ENCODE measurements at places on chromosomes 7 and 10. TPM values are rescaled to one million over a fixed set of nuclear protein-coding genes. Genes with fewer than 3 reads are reported as not detected.

DNA sequence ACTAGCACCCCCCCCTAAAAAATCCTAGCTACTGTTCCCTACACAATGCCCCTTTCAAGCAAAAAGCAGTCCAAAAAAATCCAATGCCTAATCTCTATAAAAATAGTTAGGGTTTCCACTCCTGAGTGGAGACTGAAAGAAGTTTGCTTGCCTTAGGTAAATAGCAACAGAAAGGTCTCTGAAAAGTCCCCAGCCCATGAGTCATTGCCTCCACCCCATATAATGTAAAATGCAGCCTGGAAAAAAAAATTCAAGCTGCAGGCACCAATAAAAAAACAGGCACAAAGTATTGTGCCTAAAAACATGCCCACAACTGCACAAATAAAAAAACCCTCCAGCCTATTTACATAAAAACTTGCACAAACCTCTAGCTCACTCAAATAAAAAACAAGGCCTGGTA is 47.5 kb downstream of the ZNF680 start:
- DNase-seq, result no peak

DNA sequence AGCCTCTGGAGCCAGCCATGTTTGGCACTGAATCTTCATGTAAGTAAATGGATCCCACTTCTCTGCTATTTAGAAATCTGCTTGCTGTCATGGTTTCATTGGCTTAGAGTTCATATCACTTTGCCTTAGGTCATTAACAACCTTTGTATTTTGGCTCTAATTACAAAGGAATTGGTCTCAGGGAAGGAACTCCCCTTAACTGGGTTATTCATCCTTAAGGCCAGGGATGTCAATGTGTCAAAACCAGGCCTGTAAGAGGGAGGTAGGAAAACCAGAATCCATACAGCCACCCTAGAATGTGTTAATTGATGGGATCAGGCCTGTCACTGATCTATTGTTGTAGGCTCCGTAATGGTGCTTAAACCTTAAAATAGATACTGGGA is 67.3 kb downstream of the ST7 start:
- no peak for DNase-seq

DNA sequence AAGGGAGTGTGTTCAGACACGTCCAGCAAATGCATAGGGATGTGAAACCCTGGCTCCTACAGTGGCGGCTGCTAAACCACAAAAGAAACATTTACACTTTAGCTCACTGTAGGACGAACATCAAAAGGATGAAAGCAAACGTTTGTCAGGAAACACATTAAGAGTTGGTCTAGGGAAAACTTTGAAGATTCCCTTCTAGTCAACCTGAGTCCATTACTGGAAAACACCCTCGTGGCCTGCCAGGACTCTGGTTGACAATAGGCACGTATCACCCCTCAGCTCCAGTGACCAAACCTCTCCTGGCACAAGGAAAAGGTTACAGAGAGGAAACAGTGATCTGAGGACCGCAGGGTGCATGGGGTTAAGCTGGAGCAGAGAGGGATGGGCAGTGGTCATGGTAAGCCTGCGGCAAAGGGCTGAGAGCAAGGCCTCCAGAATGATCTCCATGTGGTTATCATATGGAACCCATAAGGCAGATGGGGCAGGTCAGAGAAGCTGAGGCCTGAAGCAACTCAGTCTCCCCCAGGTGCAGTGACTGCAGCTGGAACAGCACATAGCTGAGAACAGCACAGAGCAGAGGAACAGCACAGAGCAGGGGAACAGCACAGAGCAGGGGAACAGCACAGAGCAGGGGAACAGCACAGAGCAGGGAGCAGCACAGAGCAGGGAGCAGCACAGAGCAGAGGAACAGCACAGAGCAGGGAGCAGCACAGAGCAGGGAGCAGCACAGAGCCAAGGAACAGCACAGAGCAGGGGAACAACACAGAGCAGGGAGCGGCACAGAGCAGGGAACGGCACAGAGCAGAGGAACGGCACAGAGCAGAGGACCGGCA is 49.9 kb downstream of the CHST15 start:
- DNase-seq, result no peak

GRCh38 chr7:136303162-136303561 is 326.0 kb upstream of the MTPN start:
- DNase-seq, result no peak

GRCh38 chr7:152076940-152077933 is 51.8 kb downstream of the GALNT11 start:
- DNase-seq, result no peak

- DNase-seq, result peak; percentile 73
Observed at GRCh38 chr10:86899670-86900276, 57.6 kb downstream of the MMRN2 start.

DNA sequence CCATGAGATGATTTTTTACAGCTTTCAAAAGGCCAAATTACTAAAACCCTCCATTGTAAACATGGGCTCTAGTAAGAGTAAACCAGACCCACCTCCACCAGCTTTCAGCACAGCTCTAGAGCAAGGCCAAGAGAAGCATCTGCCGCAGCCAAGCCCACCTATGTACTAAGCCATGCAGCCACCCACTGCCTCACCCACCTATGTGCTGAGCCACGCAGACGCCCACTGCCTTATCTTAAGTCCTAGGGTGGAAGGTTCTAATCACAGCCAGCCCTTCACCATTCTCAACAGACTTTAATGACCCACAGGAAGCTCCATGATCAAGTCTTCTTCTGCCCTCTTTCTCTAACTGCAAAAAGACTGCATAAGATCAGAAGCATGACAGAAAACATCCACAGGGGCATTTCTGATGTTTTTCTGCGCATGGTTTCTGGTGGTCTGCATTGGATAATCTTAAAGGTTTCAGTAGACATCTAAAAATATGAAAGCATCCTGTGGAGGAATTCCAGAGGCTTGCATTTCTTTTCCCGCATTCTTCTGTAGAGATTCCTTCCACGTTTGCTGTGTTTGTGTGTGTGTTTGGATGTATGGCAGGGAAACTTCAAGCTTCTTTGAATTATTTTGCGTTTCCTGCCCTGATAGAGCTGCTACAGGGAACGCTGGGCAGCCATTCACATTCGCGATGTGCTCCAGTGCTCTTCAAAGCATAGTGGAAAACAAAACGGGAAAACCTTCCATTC is 286.1 kb upstream of the KLF6 start:
- no peak for DNase-seq

- DNase-seq, result no peak
Observed at GRCh38 chr7:105032553-105033214, 18.7 kb downstream of the KMT2E start.

- DNase-seq, result no peak
Observed at GRCh38 chr7:80493121-80493849, 18.6 kb downstream of the GNAT3 start.

DNA sequence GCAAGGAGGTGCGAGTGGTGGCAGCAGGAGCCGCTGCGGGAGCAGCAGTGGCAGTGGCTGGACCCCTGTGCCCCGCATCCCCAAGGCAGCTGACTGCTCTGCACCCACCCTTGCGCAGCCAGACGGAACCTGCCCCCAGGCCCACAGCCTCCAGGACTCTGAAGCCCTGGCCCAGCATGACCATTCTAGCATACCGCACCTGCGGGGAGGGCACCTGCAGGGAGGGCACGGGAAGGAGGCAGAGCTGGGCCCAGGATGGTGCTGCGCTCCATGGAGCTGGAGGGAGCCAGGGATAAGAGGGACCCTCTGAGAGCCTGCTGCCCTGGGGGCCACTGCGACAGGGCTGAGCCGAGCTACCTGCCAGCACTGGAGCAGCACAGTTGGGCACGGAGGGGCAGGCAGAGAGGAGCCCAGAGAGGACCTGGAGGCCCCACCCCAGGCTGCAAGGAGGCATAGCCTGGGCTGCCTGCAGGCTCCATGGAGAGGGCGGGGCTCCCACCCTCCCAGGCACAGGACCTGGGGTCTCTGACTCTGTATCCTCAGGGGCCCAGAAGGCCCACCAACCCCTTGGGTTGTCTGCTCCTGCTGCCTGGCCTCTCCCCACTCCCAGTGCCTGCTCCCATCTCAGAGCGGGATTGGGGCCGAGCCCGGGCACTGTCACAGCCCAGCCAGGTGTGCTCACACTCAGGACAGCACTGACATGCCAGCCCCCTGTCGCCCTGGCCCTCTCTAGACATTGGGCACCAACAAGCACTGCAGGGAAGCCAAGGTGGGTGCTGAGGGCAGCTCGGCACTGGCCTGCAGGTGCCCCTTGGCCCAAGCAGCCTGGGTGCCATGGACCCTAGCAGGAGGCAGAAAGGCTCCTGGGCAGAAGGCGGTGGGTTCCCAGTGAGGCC is 87.6 kb downstream of the HTR7 start:
- no peak for DNase-seq

GRCh38 chr10:69172241-69172982 is 7.6 kb upstream of the SUPV3L1 start:
- DNase-seq, result no peak

GRCh38 chr7:28299556-28299955 is 112.8 kb upstream of the CREB5 start:
- no peak for DNase-seq

DNA sequence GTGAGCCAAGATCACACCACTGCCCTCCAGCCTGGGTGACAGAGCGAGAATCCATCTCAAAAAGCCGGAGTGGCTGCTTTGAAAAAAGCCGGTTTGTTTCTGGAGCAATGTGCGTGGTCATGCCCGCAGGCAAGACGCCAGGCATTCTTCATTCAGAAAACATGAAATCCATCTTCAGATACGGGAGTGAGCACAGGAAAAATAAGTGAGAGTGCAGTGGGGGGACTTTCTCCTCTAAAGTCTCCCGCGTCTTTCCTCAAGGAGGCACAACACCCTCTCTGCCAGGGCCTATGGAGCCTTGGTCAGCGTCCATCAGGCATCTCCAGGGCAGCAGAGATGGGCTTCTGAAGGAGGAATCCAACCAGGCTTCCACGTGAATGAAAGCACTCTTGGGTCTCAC is 62.3 kb upstream of the DGKI start:
- no peak for DNase-seq

GRCh38 chr10:101123815-101124617 is 7.1 kb upstream of the TLX1 start:
- no peak for DNase-seq

DNA sequence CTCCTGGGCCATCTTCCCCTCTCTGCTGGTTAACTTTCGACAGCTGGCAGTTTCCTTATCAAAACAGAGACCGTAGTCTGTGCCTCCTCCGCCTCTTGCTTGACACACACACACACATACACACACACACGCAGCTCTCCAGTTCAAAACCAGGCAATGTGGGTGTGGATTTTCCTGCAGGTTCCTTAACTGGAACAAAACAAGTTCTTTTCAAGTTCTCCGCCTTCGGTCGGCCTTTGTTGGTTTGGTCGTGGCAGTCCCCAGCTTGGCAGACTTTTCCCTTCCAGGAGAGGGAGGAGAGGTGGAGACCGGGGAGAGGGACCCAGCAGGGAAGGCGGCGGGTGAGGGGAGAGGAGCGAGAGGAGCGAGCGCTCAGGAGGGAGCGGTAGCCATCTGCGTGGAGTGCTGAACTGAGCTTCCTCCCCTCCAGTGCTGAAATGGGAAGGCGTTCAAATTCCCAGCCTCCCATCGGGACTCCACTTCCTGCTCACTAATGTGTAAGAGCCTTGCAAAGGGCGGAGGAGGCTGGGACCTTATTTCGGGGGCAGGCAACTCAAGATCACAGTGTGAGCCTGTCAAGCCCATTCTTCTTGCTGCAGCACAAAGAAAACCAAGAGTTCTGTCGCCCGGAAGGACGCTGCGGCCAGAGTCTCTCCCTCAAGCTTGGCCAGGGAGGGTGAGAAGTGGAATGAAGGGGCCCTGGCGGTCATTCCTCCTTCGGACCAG is 120.6 kb downstream of the PRPF18 start:
- peak; percentile 75 for DNase-seq

- DNase-seq, result no peak
Observed at GRCh38 chr10:80350251-80350650, 6.3 kb downstream of the DYDC1 start.

DNA sequence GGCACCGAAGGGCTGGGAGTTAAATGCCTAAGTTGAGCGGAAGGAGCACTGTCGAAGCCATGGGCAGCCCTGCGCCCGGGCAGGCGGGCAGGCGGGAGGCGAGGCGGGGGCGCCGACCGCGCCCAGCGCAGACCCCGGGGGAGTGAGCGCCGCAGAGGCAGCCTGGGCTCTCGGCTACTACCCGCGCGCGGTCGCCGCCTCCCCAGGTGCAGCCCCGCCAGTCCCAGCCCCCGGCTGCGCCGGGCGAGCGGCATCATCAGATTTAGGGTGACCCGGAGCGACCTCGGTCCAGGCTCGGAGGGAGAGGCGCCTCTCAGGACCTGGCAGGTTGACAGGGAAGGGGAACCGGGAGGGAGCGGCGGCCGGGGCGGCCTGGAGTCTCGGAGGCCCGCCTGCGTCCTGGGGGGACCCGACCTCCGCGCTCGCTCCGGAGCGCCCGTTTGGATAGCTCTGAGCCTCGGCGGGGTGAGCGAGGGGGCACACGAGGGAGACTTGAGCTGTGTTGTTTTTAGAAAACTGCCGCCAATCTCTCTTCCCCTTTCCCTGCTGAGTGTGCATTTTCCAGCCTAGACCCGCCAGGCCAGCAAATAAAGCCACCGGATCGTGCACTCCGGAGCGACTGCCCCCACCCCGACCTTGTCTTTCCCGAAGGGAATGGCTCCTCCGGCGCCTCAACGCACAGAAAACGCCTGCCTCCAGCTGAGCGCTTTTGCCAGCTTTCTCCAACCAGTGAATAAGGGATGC is 2.3 kb upstream of the NRP1 start:
- DNase-seq, result peak; percentile 20

DNA sequence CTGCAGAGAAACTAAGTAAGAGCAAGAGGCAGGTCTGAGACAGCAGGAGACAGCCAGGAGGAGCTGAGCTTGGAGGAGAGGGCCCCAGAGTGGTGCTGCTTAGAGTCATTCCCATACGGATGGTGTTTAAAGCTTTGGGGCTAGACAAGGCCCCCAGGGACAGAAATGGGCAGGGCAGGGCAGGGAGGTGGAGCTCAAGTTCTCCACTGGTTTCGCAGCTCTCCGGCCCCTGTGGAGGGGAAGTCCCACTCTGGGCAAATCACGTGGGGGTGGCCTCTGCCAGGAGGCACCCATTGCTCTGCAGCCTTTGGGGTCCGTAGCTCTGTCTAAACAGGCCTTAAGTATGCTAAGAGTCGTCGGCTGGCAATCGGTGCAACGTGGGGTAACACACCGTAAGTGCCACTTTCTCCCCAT is 1.0 kb upstream of the PTPRE start:
- no peak for DNase-seq

GRCh38 chr10:84269162-84269561 is 24.3 kb downstream of the RGR start:
- DNase-seq, result no peak

- peak; percentile 60 for DNase-seq
Observed at GRCh38 chr10:29304264-29304994, 15.6 kb downstream of the LYZL1 start.

GIMAP4 gene
- total RNA-seq, result 39.9 TPM

MUC12 gene
- 0.72 TPM for total RNA-seq

SPDYE2B gene
- not detected for total RNA-seq

LRRD1 gene
- total RNA-seq, result not detected

OR2A12 gene
- total RNA-seq, result not detected

DGKI gene
- total RNA-seq, result 3.1 TPM

EPO gene
- not detected for total RNA-seq

ZCCHC24 gene
- 36.7 TPM for total RNA-seq

IFIT1B gene
- not detected for total RNA-seq

GRID1 gene
- total RNA-seq, result 6.3 TPM

TNRC18 gene
- 171 TPM for total RNA-seq

DOCK1 gene
- total RNA-seq, result 44.9 TPM
